ENCODE measurements at places on chromosomes 16 and 17.

GRCh38 chr17:60604686-60605334 lies 4.8 kb downstream of the PPM1D start:
- no peak for DNase-seq

GRCh38 chr17:10521949-10522348 lies 3.6 kb upstream of the MYH1 start:
- no peak for DNase-seq

DNA sequence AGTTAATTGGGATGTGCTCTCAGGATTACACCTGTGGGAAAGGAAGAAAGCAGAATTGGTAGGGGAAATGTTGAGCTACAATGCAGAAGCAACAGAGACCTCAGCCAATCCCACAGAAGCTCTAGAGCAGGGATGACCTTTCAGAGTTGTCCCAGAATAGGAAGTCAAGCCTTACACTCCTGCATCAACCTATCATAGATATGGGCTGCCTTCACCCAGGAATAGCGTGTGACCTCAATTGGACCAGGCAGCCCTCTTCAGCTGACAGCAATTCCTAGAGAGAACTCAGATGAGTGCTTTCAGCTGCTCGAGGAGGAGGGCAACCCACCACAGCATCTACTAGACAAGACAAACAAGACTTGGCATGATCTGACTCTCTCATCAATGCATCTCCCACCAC lies 189.7 kb downstream of the TMEM132E start:
- DNase-seq = no peak

GRCh38 chr17:81710514-81711308 lies 1.4 kb upstream of the SLC25A10 start:
- DNase-seq = no peak

GRCh38 chr17:49676276-49676868 lies 1.5 kb downstream of the SPOP start:
- no peak for DNase-seq

- peak; percentile 37 for DNase-seq
Observed at GRCh38 chr16:20849589-20850390, 43.5 kb downstream of the REXO5 start.

- DNase-seq = no peak
Observed at GRCh38 chr16:88784074-88784855, 755 bp downstream of the PIEZO1 start.

- no peak for DNase-seq
Observed at GRCh38 chr17:57919918-57920317, 35.3 kb downstream of the CUEDC1 start.

DNA sequence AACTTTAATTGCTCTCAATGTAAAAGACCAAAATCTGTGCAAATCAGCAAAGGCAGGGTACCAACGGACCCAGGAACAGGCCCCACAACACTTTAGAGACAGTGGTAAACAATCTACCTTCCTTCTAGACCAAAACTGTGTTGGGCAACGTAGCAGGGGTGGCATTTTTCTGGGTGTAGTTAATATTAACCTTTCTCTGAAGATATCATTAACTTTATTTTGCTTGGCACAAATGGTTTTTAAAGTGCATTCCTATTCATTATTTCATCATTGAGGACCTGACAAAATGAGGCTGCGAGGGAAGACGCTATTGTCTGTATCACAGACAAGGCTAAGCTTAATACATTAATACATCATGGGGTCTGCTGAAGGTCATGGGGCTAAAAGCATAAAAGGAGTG lies 37.9 kb upstream of the TRAP1 start:
- DNase-seq = no peak

DNA sequence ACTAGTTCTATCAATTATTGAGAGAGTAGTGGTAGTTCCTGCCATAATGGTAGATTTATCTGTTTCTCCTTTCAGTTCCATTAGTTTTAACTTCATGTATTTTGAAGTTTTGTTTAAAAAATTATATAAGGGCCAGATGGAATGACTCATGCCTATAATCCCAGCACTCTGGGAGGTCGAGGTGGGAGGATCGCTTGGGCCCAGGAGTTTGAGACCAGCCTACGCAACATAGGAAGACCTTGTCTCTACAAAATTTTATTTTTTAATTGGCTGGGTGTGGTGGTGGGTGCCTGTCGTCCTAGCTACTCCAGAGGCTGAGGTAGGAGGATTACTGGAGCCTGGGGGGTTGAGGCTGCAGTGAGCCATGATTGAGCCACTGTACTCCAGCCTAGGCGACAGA lies 14.1 kb upstream of the UBTF start:
- no peak for DNase-seq

DNA sequence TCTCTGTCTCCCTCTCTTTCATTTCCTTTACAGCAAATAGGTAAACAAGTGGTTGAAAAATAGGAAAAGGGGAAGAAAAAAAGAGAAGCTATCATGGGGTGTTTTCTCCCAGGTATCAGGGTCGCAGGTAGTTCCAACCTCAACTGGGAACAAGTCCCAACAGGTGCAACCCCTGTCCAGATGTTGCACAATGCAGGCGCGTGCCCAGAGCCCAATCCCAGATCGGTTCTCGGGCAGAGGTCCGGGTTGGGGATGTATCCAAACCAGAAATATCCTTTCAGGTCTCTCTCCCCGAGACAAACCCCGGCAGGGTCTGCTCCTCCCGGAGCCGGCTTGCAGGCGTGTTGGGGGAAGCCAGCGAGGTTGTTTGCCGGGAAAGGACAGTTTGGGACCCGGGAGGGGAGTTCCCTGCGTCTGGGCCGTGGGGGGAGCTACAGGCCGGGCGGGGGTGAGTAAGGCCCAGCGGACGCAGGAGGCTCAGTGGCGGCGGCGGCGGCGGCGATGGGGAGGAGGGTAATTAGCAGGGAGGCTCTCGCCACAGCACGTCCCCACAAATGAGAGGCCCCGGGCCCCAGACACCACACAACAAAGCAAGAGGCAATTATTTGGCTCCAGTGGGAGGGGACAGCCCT lies 21.2 kb upstream of the SP6 start:
- DNase-seq = no peak

GRCh38 chr17:55281649-55282378 lies 17.1 kb downstream of the HLF start:
- no peak for DNase-seq

GRCh38 chr17:78168242-78168902 lies at the start of gene SYNGR2:
Gene SYNGR2, plus strand, starts transcription at chr17:78168581. Its CDS starts 36 bp downstream, at chr17:78168617.
- DNase-seq = peak; percentile 82

DNA sequence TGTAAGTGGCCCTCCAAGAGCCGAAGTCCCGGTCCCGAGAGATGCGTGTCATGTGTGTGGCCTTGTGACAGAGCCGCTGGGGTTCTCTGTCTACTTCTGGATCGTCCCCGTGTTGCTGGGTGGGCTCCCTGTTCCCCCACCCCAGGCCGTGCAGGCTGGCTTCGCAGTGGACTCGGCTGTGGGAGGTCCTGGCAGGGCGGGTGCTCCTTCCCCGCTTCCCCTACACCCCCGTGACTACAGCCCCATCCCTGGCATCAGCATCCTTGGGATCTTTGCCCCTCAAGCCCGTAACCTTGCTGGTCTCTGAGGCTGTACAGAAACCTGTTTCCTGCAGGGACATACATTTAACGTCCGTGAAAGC lies 136.3 kb downstream of the BANP start:
- DNase-seq = no peak

DNA sequence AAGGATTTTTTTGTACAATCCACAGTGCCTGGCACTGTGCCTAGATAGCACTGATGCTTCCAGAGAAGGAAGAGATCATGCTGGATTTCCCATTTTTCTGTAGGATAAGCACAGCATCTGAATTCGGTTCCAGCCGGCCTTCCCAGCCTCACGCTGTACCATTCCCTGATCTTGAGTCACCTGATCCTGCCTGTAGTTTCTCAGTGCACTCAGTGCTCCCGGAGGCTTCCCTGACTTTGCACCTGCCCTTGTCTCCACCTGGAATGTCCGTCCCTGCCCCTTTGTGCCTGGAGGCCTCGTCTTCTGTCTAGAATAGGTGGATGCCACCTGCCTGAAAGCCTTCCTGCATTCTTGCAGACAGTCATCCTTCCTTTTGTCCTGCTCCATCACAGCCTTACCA lies 179.9 kb downstream of the CCDC182 start:
- DNase-seq = no peak

DNA sequence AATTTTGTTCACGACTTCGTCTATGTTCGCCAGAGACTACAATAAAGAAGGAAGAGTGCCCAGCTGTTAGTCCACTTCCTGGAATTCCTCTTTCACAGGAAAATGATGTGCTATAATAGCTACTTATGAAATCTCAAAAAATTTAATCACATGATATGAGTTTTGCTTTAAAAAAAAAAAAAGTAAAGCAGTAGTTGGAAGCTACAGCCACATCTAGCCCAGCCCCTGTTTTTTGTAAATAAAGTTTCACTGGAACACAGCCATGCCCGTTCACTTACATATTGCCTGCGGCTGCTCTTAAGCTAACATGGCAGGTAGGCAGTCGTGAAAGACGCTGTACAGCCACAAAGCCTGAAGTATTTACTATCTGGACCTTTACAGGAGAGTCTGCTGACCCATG lies 15.3 kb downstream of the VPS53 start:
- DNase-seq = no peak

GRCh38 chr16:72457243-72457940 lies 285.4 kb upstream of the PMFBP1 start:
- no peak for DNase-seq

- no peak for DNase-seq
Observed at GRCh38 chr16:88365244-88365865, 17.4 kb upstream of the ZNF469 start.

DNA sequence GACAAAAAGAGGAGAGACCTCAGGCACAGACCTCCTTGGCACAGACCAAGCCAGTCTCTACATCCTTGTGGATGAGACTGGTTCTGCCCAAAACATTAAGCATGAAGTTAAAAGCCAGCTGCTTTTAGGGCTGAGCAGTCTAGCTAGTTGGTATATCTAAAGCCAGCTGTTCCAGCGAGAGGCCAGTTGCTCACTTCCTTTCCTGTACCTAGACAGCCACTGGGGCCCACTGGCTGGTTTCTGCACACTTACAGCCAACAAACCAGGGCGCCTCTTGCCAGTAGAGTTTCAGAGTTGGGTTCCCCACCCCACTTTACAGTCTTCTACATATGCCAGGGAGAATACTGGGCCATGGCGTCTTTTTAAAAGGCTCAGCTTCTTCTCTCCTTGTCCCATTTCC lies 242.4 kb downstream of the ZFHX3 start:
- no peak for DNase-seq

All from activated T-helper 1 cell treated with anti-CD3 and anti-CD28 coated beads, Interleukin-2, amount 50 U/mL, for 16 hours (primary cell).